ENCODE measurements at places on chromosomes 4 and X.

GRCh38 chrX:50081282-50081889, 119.4 kb downstream of the AKAP4 start:
- DNase-seq: no peak

DNA sequence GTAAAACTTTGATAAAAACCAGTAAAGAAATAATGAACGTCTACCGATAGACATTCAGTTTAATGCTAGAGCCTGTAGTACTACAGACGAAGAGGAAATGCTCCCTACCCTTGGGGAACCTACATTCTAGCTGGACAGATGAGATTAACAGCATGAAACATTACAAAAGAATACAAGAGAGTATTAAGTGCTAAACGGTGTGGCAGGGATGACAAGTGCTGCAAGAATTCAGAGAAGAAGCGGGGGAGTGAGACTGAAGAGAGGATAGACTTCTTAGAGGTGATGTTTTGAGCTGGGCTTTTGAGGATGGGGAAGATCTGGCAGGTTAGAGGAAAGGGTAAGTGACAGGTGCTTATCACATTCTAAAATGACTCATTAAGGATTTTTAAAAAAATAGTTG, 52.6 kb upstream of the ESX1 start:
- DNase-seq: no peak

- no peak for DNase-seq
Measured at GRCh38 chr4:32148111-32148666, 1428.0 kb downstream of the PCDH7 start.

DNA sequence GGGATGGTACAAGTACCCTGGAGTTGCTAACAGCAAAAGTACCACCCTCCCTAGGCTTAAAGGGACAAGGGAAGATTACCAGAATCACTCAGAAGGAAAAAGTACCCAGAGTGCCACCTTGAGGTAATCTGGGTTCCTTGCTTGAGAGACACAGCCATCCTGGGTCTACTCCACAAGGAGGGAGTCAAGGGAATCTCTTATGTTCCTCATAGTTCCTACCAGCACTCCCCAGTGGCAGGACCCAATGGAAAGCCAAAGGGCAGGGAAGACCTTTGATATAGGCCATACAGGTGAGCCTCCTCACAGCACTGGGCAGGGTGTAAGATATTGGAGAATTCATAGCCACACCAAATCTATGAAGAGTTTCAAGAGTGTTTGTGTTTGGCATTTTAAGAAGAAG, 5.7 kb downstream of the IL2 start:
- DNase-seq: no peak

DNA sequence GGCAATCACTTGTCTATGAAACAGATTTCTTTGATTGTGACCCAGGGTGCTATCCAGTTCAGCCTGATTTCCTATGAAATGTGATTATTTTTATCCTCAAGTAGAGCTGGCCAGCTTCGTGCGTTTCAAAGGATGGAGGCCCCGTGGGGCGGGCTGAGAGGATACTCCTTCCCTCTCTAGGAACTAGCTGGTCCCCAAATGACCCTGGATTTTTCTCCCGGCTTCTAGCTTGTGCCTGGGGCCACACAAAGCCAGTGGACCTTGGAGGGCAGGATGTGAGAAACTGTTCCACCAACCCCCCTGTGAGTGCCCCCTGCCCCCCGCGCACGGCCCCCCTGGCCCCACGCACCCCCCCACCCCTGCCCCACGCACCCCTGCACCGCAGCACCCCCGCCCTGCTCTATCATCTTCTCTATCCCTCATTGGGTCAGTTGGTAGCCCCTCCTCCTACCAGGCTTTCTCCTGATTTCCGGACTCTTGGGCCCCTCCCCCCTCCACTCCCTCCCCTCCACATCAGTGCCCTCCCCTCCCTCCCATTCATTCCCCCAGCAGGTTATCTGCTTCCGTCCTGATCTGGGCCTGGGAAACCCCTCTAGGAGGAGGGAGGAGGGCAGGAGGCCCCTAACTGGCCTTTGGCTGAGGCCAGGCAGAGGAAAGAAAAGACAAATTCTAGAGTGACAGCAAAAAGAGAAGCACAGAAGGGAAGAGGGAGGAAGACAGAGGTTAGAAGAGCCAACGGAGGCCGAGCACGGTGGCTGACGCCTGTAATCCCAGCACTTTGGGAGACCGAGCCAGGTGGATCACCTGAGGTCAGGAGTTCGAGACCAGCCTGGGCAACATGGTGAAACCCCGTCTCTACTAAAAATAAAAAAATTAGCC, 3.3 kb downstream of the XPNPEP2 start:
- no peak for DNase-seq

- DNase-seq: no peak
Measured at GRCh38 chr4:138158746-138159297, 83.3 kb downstream of the SLC7A11 start.

GRCh38 chrX:65985922-65986588, 53.8 kb downstream of the VSIG4 start:
- DNase-seq: peak; percentile 25

DNA sequence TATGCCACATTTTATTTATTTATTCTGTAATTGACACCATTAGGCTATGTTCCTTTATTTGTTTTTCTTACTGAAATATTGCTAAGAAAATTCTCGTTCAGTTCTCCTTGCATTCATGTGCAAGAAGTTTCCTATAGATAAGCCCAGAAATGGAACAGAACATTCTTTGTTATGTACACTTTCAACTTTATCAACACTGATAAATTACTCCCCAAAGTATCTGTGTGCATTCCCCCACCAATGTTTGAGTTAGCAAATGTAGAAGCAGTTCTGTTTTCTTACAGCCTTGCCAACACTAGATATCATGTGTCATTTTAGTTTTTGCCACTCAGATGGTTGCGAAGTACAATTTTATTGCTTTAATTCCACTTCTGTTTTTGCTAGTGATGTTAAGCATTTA, 166.4 kb upstream of the NPY2R start:
- DNase-seq: no peak

DNA sequence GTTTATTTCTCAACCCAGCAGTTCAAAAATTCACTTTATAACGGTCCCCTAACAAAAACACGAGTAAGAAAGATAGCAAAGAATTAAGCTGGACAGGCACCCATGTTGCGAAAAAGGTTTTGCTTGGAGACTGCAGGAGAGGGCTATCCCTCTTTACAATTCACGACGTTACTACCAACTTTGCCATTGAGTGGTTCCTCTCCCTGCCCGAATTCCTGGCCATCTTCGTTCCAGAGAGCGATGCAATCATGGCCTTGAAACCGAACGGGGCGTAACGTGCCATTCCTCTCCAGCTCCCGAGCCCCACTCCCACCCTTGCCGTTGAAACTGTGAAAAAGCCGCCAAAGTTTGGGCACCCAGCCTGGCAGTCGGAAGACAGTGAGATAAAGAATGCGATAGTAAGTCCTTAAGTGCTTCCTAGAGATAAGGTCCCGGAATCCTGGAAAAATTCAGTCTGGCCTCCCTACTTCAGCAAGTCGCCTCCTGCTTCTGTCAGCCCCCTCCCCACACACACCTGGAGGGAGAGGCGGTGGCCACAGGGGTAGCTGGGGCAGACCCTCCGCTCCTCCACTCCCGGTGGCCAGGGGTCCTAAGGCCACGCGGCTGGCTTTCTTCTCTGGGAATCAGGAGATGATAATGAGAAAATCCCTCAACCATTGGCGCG, 65.2 kb downstream of the FBXO8 start:
- DNase-seq: no peak

GRCh38 chrX:91137883-91138282, 296.8 kb upstream of the PABPC5 start:
- no peak for DNase-seq

DNA sequence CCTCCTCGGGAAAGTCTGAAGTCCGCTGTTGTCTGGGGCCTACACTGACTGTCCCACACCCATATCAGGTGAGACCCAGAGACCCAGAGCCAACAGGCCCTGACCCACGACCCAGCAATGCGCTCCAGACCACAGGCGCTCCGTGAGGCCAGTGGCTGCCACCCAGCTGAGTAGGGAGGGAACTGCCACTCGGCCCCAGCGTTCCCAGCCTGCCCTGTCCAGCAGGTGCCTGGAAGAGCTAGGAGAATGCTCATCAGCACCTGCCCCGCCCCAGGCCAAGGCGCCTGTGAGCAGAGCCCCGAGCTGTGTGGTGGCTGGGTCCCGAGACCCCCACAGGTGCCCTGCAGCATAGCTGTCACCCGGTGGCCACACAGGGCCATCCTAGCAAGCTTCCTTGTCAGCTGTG, 2.7 kb downstream of the SPON2 start:
- DNase-seq: no peak

- no peak for DNase-seq
Measured at GRCh38 chrX:38106991-38107655, 100.8 kb downstream of the SYTL5 start.
